SHP77 treated with DMSO at 0.1 percent for 48 hours (cell line): ENCODE measurements at places on chromosomes 2 and 18.

DNA sequence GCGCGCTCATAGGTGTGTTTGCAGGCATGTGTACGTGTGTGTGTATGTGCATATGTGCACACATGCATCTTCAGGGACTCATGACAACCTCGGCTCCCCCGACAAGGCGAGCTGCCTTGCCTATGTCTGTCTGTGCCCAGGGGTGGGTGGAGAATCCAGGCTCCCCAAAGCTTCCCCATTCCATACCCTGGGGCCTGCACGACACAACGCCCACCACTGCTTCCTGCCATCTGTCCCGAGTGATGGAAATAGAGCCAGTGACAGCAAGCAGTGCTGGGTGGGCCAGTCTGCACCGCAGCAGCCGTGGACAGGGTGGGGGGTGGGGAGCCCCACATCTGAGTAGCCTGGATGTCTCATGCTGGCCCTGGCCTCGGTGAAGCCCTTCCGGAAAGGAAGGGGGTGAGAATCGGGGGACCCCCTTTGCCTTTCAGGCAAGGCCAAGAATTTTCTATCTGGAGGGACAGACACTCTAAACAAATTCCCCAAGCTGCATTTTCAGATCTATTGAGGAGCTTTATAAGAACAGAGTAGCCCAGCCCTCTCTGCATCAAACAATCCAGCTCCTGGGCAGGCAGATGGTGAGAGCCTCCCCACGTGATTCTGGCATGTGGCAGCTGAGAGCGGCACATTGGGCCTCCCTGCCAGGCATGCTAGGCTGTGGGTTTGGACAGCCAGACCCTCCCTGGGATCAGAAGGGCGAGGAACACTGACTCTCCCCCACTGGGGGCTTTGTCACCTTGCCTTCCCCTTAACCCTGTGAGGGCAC lies 4.9 kb downstream of the KCNIP3 start:
- DNase-seq, result no peak

DNA sequence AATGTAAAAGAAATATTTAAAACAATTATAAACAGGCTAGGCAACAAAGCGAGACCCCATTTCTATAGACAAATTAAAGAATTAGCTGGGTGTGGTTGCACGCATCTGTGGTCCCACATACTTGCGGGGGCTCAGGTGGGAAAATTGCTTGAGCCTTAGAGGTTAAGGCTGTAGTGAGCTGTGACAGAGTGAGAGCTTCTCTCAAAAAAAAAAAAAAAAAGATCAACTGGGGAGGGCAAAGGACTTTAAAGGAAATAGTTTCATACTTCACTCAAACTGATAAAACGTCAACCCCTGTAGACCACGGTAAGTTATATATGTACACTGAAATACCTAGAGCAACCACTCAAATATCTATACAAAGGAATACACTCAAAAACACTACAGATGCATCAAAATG lies 37.5 kb downstream of the MGAT4A start:
- no peak for DNase-seq

DNA sequence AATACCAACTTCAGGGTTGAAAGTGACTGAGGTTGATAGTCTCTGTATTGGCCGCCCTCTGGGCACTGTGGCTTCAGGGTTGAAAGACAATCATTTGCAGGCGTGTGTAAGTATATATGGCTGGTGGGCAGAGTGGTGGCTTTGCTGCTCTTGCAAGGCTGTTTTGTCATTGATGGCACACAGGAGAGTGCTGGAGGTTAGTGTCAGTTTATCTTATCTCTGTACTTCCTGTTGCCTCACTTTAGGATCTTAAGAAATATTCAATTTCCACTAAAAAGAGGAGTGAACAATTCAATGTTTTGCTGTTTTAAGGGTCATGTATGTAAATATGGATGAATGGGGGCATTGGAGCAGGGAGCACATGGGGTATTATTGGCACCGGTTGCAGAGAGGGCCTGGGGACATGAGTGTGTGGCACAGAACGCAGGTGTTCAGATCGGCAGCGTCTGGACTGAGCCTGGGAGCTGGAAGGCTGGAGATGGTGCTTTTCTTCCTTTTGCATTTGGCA lies 51.5 kb downstream of the NCK2 start:
- DNase-seq, result no peak

GRCh38 chr2:65922030-65922429 lies 489.6 kb upstream of the SPRED2 start:
- no peak for DNase-seq

- no peak for DNase-seq
Observed at GRCh38 chr2:64718250-64718885, 64.7 kb upstream of the SERTAD2 start.

- no peak for DNase-seq
Observed at GRCh38 chr2:14554849-14555545, 77.5 kb upstream of the LRATD1 start.

DNA sequence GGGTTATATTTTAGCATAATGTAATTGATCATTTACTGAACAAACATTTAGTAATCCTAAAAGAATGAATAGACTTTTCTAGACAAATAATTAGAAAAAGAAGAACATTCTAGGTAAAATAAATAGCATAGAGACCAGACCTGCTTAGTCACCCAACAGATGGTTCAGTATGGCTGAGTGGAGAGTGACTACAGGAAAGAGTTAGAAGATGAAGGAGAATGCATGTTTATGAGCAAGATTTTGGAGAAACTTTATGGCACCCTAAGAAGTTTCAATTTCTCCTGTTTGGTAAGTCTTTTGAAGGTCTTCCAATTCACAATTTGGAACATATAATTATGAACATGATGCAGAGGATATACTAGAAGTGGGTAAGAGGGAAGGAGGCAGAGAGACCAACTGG lies 32.9 kb downstream of the FAP start:
- no peak for DNase-seq
